Aorta (tissue), 5 donors: ENCODE measurements at places on chromosomes 4 and X. TPM values are rescaled to one million over a fixed set of nuclear protein-coding genes. Genes with fewer than 3 reads are reported as not detected.

GRCh38 chrX:2177541-2177940 lies 323.2 kb downstream of the DHRSX start:
- H3K4me1 ChIP-seq = no peaks in the 10 kb centered on the region
- DNase-seq = no peak
- peaks cover 3% of the 10 kb centered on the region for H3K36me3 ChIP-seq
- no peak overlapping the region for H3K27ac ChIP-seq
- H3K27me3 ChIP-seq = no peaks in the 10 kb centered on the region
- H3K4me3 ChIP-seq = no peak overlapping the region

DNA sequence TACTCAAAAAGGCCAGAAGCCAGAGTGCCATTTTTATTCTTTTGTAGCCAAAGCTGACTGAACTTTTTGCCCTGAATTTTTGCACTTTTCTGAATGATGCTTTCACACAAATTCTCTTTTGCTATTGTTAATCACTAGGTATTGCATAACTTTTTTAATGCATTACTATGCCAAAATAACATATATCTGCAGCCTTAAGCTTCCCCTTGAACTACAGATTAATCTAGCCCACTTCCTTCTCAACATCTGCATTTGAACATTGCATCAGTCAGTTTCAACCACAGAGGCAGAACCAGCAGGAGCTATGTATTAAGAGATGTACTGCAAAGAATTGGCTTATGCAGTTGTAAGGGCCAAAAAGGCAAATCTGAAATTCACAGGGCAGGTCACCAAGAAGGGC lies 197.6 kb upstream of the GYPA start:
- no peak for DNase-seq
- H3K36me3 ChIP-seq = no peaks in the 10 kb centered on the region
- no peaks in the 10 kb centered on the region for H3K4me1 ChIP-seq
- no peak overlapping the region for H3K27ac ChIP-seq
- no peak overlapping the region for H3K4me3 ChIP-seq

DNA sequence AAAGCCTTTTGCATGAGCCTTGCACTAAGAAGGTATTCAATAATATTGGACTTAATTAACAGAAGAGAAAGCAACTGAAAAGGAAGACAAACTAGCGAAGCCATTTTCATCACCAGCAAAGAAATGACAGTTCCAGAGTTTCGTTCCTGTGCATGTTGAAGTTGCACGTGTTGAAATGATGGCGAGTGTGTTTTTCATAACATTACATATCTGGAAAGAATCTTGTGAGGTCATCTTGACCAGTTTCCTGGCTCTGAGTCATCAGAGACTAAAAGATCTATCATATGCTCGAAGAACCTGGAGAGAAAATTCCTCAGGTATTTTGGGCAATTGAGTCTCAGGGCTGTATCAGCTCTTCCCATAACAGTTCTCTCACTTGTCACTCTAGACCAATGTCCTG lies 106.2 kb upstream of the MAML3 start:
- no peak overlapping the region for H3K27ac ChIP-seq
- no peaks in the 10 kb centered on the region for H3K36me3 ChIP-seq
- no peaks in the 10 kb centered on the region for H3K27me3 ChIP-seq
- no peaks in the 10 kb centered on the region for H3K4me1 ChIP-seq
- DNase-seq = no peak

- no peak for DNase-seq
- H3K4me3 ChIP-seq = no peak overlapping the region
- H3K27ac ChIP-seq = no peak overlapping the region
- no peaks in the 10 kb centered on the region for H3K27me3 ChIP-seq
- H3K4me1 ChIP-seq = no peaks in the 10 kb centered on the region
These were observed 86.6 kb downstream of the MID1 start for GRCh38 chrX:10533696-10534365.

DNA sequence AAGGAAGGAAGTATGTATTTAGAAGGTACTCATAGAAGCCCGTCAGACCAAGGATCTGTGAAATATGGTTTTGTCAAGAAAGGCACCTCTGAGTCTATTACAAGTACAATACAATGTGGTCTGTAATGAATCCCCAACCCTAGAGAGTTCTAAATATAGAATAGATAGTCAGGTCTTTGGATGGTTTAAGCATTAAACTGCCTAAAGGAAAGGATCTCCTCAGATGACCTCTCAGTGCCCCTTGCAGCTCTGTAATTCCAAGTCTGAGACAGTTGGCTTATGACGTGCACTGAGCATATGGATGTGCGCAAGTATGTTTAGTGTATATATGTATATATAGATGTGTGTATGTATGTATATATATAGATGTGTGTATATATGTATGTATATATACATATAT lies 62.0 kb downstream of the CCSER1 start:
- H3K4me3 ChIP-seq = no peak overlapping the region
- no peaks in the 10 kb centered on the region for H3K27me3 ChIP-seq
- DNase-seq = no peak
- no peaks in the 10 kb centered on the region for H3K36me3 ChIP-seq
- no peaks in the 10 kb centered on the region for H3K4me1 ChIP-seq

DNA sequence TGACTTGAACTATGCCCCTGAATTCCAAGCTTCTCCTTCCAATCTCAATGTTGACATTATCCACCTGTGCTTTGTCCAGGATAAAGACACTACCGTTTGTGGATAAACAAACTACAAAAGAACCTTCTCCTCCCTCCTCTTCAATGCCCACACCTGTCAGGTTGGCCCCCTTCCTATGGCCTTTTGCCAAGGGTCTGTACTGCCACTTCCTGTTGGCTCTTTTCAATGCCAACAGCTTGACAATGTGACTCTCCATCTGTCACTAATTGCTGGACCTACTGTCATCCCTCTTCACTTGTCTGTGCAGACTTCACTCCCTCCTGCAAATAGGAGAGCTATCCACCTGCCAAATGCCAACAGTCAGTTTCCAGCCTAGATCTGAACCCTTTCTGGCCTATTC lies 35.8 kb upstream of the MID1 start:
- no peaks in the 10 kb centered on the region for H3K27me3 ChIP-seq
- peaks cover 2% of the 10 kb centered on the region for H3K4me1 ChIP-seq
- H3K36me3 ChIP-seq = no peaks in the 10 kb centered on the region
- H3K4me3 ChIP-seq = no peak overlapping the region
- no peak overlapping the region for H3K27ac ChIP-seq

DNA sequence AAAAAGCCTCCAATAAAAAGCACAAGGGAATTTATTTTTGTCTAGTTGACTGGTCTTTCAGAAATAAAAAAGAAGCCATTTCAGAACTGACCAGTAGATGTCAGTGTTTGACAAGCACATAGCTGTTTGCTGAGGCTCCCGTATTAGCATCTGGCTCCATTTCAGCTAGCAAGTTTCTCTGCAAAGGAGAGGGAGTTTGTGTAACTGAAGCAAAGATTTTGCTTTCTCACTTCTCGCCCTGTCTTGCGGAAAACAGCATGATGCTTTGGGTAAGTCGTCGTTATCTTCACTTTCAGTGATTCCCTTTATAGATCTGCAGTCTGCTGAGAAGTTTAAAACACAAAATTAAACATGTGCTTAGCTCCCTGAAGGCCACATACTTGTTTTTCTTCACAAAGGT lies 85.5 kb downstream of the CT47B1 start:
- no peak overlapping the region for H3K4me3 ChIP-seq
- H3K4me1 ChIP-seq = no peaks in the 10 kb centered on the region
- no peak overlapping the region for H3K27ac ChIP-seq
- H3K27me3 ChIP-seq = no peaks in the 10 kb centered on the region

- H3K4me3 ChIP-seq = no peak overlapping the region
- no peaks in the 10 kb centered on the region for H3K4me1 ChIP-seq
- DNase-seq = no peak
- H3K27me3 ChIP-seq = no peaks in the 10 kb centered on the region
- H3K27ac ChIP-seq = no peak overlapping the region
- H3K36me3 ChIP-seq = no peaks in the 10 kb centered on the region
These were observed 11.3 kb upstream of the SMS start for GRCh38 chrX:21929209-21929608.

- no peaks in the 10 kb centered on the region for H3K27me3 ChIP-seq
- no peak overlapping the region for H3K27ac ChIP-seq
- H3K4me3 ChIP-seq = no peak overlapping the region
- no peak for DNase-seq
These were observed 20.2 kb upstream of the RHOH start for GRCh38 chr4:40176602-40177001.

DNA sequence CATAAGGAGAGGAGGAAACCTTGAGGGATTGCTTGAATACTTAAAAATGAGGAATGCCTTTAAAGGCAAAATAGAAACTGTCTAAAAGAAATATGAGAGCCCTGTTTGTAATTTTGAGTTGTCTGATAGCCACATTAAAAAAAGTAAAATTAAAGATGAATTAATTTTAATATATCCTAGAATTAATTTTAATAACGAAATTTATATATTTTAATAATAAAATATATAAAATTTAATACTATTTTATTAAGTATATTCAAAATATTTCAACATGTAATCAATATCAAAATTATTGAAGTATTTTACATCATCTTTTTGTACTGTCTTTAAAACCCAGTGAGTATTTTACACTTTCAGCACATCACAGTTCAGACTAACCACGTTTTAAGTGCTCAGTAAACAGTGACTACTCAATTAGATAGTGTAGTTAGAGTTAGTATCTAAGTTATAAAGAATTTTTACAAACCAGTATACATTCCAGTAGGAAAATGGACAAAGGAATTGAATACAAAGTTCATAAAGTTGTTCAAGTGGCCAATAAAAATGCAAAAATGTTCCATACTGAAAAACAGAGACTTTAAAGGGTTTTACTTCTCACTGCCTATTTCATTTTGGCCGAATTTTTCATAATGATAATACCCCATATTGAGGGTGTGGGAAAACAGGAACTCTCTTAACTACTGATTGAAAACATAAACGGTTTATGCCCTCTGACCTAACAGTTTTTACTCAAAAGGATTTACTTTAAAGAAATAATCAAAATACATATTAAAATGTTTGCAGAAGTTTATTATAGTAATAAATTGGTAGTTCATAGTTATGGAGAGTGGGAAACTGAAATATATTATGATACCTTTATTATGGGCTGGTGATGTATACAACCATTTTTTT lies 2.9 kb downstream of the SLC30A9 start:
- H3K4me1 ChIP-seq = peaks cover 3% of the 10 kb centered on the region
- no peaks in the 10 kb centered on the region for H3K36me3 ChIP-seq

DNA sequence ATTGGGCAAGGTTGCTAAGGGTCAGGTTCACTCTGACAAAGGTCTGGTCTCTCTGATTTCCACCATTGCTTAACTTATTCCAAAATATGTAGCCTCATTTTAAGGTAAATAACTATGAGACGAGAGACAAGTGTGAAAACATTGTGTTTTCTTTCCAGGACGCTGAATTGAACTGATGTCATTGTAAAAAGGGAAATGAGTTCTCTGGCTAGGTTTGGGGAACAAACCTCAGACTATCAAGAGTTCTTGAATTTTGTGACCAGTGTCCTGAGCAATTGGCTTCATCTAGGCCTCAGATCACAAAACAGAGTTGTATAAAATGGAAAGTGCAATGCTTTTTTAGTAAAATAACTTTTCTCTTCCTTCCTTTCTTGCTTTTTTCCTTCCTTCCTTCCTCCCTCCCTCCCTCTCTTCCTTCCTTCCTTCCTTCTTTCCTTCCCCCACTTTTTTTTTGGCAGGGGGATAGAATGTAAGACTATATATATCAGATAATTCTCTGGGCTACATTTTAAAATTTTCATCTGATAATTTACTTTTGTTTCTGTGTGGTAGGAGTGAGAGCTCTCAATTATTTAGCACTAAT lies 30.8 kb upstream of the CXCL8 start:
- H3K27me3 ChIP-seq = no peaks in the 10 kb centered on the region
- DNase-seq = no peak
- H3K36me3 ChIP-seq = no peaks in the 10 kb centered on the region
- no peak overlapping the region for H3K4me3 ChIP-seq
- peaks cover 9% of the 10 kb centered on the region for H3K4me1 ChIP-seq
- no peak overlapping the region for H3K27ac ChIP-seq

RRH gene
- not detected for polyA plus RNA-seq

RAB28 gene
- 19.8 TPM for polyA plus RNA-seq

PABPC5 gene
- 1.3 TPM for polyA plus RNA-seq

RHOH gene
- 0.74 TPM for polyA plus RNA-seq

OPHN1 gene
- 2.9 TPM for polyA plus RNA-seq
